ENCODE measurements at places on chromosomes 16 and 17. TPM values are rescaled to one million over a fixed set of nuclear protein-coding genes. Genes with fewer than 3 reads are reported as not detected.

Gene SBK1
- 5.0 TPM for total RNA-seq

Gene SP6
- 0.16 TPM for total RNA-seq

DNA sequence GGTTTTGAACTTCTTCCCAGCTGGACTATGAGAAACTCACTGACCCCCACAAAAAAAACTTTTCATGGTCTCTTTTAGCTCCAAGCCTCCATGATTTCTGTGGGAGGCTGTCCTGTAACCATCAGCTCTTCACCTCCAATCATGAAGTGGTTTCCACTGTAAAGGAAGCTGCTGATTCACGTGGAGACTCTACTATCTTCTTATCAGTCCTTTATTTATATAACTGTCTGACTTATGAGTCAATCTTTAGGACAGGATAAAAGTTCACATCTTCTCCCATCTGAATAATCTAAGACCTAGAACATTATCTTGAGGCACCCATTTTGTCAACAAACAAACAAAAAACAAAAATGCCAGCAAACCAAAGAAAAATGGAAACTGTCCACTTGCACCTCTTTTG lies 409.9 kb downstream of the SLC39A11 start:
- DNase-seq = no peak
- peaks cover 36% of the 10 kb centered on the region for H3K4me1 ChIP-seq
- H3K27me3 ChIP-seq = no peaks in the 10 kb centered on the region
- no peak overlapping the region for H3K4me3 ChIP-seq

Gene CYBA
- 51.8 TPM for total RNA-seq

DNA sequence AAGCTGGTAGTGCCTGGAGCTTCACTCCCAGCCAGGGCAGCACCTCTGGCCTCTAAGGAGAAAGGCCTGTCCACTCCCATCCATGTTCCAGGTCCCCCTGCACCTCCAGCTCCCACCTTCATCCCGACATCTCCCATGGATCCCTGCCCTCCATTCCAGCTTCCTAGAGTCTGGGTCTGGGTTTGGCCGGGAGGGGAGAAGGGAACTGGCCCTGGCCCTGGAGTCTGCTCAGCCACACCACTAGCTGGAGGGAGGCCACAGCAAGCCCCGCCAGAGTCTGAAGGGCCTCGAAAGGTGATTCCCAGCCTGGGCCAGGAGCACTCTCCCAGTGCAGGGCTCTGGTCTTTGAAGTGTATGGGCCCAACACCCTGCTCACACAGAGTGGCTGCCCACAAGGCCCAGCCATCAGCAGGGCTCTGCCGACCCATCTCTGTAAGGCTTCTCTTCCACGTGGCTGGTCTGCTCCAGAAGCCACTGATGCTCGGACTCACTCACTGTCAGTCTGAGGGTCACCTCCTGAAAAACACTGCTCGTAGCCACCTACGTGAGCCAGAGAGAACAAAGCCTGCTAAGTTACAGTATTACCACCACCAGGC lies 4.7 kb downstream of the NAT9 start:
- H3K4me1 ChIP-seq = peaks cover 55% of the 10 kb centered on the region
- no peak overlapping the region for H3K27ac ChIP-seq
- H3K36me3 ChIP-seq = peaks cover 26% of the 10 kb centered on the region
- H3K27me3 ChIP-seq = no peaks in the 10 kb centered on the region
- no peak overlapping the region for H3K4me3 ChIP-seq

Gene SLC2A4
- total RNA-seq = 0.63 TPM

Gene KRT12
- total RNA-seq = not detected

GRCh38 chr17:1107777-1108477 lies 71.9 kb downstream of the ABR start:
- DNase-seq = no peak
- peak overlapping the region; percentile 69 for H3K4me3 ChIP-seq
- H3K4me1 ChIP-seq = peaks cover 49% of the 10 kb centered on the region
- H3K27me3 ChIP-seq = no peaks in the 10 kb centered on the region
- H3K27ac ChIP-seq = peak overlapping the region; percentile 71
- no peaks in the 10 kb centered on the region for H3K36me3 ChIP-seq

Gene NAA60
- 55.0 TPM for total RNA-seq

Gene CLEC19A
- total RNA-seq = not detected

DNA sequence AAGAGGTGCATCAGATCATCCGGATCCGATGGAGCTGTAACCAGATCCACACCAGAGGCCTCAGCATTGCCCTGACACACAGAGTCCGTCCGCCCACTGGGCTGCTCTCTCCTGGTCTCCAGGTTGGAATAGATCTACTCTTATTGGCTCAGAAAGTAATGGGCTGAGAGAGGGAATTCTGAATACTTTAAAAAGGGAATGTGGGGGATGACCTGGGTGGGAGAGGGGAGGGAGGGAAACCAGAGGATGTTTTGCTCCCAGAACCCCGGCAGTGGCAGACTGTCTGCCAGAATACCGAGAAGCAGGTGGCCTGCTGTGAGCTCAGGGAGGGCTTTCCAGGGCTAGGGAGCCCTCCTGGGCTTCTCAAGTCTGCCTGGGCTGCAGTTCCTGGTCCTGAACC lies 126.5 kb downstream of the ENGASE start:
- no peaks in the 10 kb centered on the region for H3K36me3 ChIP-seq
- H3K4me3 ChIP-seq = no peak overlapping the region
- peaks cover 24% of the 10 kb centered on the region for H3K27me3 ChIP-seq
- H3K4me1 ChIP-seq = peaks cover 2% of the 10 kb centered on the region

- H3K4me3 ChIP-seq = no peak overlapping the region
- H3K27me3 ChIP-seq = no peaks in the 10 kb centered on the region
- H3K36me3 ChIP-seq = peaks cover 3% of the 10 kb centered on the region
- H3K27ac ChIP-seq = no peak overlapping the region
These were observed 87.9 kb downstream of the OR1D5 start for GRCh38 chr17:2975469-2975958.

DNA sequence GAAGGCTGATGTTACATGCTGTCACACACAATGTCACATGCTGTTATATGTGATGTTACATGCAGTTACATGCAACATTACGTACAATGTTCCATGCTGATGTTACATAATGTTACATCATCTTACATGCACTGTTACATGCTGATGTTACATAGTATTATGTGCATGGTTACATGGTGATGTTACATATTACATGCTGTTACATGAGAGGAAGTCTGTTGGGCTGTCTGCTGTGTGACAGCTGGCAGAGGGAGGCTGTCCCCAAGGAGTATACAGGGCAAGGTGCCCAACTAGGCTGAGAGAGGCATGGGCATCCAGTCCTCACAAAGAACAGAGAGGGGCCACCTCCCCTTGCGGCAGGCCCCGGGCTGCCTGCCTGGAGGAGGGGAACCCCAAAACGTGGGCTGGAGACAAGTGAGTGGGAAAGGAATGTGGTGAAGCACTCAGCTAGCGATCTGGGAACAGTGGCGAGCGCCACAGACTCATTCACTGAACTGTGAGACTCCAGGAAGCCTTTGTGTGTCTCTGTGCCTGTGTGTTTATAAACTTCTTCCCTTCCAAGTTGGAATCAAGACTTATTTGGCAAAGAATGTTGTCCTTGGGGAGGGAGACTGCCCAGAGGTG lies 30.6 kb downstream of the TMEM92 start:
- H3K36me3 ChIP-seq = no peaks in the 10 kb centered on the region
- H3K4me1 ChIP-seq = peaks cover 13% of the 10 kb centered on the region
- no peak overlapping the region for H3K4me3 ChIP-seq
- DNase-seq = no peak

GRCh38 chr17:55237268-55237667 lies 27.5 kb upstream of the HLF start:
- peaks cover 8% of the 10 kb centered on the region for H3K4me1 ChIP-seq
- H3K4me3 ChIP-seq = no peak overlapping the region
- no peak for DNase-seq
- H3K36me3 ChIP-seq = no peaks in the 10 kb centered on the region
- H3K27ac ChIP-seq = no peak overlapping the region

- H3K27ac ChIP-seq = no peak overlapping the region
- peaks cover 46% of the 10 kb centered on the region for H3K4me1 ChIP-seq
- H3K27me3 ChIP-seq = peaks cover 16% of the 10 kb centered on the region
- no peak overlapping the region for H3K4me3 ChIP-seq
- no peak for DNase-seq
These were observed 164.4 kb downstream of the C16orf78 start for GRCh38 chr16:49537924-49538459.

GRCh38 chr16:89004209-89004831 lies 27.3 kb upstream of the CBFA2T3 start:
- H3K27me3 ChIP-seq = peaks cover 7% of the 10 kb centered on the region
- no peaks in the 10 kb centered on the region for H3K4me1 ChIP-seq
- no peak overlapping the region for H3K27ac ChIP-seq

- H3K27me3 ChIP-seq = no peaks in the 10 kb centered on the region
- H3K4me1 ChIP-seq = peaks cover 31% of the 10 kb centered on the region
- no peak overlapping the region for H3K27ac ChIP-seq
- DNase-seq = no peak
- no peaks in the 10 kb centered on the region for H3K36me3 ChIP-seq
These were observed 9.4 kb downstream of the PLD6 start for GRCh38 chr17:17196776-17197175.

DNA sequence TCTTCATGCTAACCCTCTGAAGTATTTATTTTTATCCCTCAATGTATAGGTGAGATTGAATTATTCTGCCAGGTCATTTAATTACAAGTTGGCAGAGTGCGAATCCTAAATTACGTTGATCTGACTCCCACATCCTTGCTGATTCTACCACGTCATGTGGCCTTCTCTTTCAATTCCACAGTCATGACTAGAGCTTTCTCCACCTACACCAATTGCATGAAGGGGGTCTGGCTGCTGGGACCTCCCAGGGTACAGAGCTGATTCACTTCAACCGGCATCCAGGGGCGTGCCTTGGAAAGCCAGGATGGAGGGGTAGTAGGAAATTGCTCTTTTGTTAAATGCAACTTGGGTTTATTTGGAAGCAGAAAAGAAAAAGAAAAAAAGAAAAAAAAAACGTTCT lies 41.1 kb upstream of the CDH13 start:
- no peaks in the 10 kb centered on the region for H3K36me3 ChIP-seq
- H3K27me3 ChIP-seq = peaks cover 26% of the 10 kb centered on the region
- H3K27ac ChIP-seq = no peak overlapping the region
- DNase-seq = peak; percentile 21
- H3K4me1 ChIP-seq = no peaks in the 10 kb centered on the region

Gene TRPV2
- 1.3 TPM for total RNA-seq

Gene TNS4
- total RNA-seq = 0.21 TPM

Gene B9D1
- total RNA-seq = 16.5 TPM

GRCh38 chr16:25108054-25108453 lies 3.5 kb upstream of the LCMT1 start:
- peaks cover 39% of the 10 kb centered on the region for H3K4me1 ChIP-seq
- peak overlapping the region; percentile 91 for H3K4me3 ChIP-seq
- DNase-seq = no peak
- H3K27me3 ChIP-seq = no peaks in the 10 kb centered on the region

DNA sequence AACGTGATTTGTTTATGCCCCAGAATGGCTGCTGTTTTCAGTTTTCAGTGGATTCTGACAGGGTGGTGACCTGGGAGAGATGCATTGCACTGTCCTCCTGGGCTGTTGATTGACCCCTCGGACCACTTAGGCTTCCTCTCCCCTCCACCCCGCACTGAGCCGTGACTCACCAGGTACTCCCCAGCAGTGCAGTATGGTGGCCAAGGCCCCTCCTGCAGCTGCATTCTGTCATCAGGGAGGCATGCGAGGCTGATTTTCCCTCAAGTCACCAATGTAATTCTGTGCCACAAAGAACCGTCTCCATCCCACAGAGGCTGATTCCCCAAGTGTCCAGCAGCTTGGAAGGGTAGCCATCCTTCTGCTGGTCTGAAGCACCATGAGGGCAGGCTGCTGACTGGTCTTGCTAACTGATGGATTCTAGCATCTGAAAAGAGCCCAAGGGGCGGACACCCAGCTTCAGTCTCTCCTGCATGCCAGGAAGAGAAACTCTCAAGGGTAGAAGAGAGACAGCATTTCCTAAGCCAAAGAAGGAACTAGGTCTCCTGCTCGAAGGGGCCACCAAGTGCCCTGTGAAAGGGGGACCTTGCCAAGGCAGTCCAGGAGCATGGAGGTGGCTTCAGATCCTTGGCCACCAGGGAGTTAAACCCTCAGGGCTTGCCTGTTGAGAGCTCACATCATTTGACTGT lies 148.1 kb downstream of the SOCS1 start:
- H3K36me3 ChIP-seq = peaks cover 12% of the 10 kb centered on the region
- H3K27me3 ChIP-seq = no peaks in the 10 kb centered on the region
- H3K27ac ChIP-seq = no peak overlapping the region
- no peak for DNase-seq

Gene CCL8
- total RNA-seq = not detected

DNA sequence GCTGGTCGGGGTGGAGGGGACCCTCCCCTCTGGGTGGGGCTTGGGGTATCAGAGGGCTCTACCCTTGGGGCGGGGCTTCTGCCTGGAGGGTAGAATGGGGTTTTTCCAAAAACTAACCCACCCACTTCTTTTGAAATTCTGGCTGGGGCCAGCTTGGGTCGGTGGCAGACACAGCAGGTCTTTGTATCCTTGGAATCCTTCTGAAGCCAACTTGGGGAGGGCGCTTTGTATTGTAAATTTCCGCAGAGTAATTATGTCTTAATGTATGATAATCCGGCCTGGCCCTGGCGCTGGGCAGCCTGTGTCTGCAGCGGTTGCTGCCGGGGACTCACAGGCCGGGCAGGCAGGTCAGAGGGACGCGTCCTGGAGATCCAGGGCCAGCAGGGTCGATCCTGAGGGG lies 33.9 kb upstream of the GSE1 start:
- peak overlapping the region; percentile 89 for H3K27ac ChIP-seq
- peaks cover 5% of the 10 kb centered on the region for H3K36me3 ChIP-seq
- no peak overlapping the region for H3K4me3 ChIP-seq
- no peak for DNase-seq

GRCh38 chr16:73043828-73044467 lies 4.0 kb downstream of the ZFHX3 start:
- peaks cover 78% of the 10 kb centered on the region for H3K4me1 ChIP-seq
- H3K36me3 ChIP-seq = no peaks in the 10 kb centered on the region
- H3K27me3 ChIP-seq = no peaks in the 10 kb centered on the region
- DNase-seq = no peak
- peak overlapping the region; percentile 46 for H3K4me3 ChIP-seq
